ENCODE measurements at places on chromosomes 1 and 21. TPM values are rescaled to one million over a fixed set of nuclear protein-coding genes. Genes with fewer than 3 reads are reported as not detected.

Gene ANKRD65
- total RNA-seq = 2.0 TPM

Gene OR10J1
- not detected for total RNA-seq

Gene CD52
- not detected for total RNA-seq

Gene SYT14
- 0.99 TPM for total RNA-seq

Gene FCRL1
- total RNA-seq = not detected

Gene ADAMTS4
- total RNA-seq = 0.51 TPM

DNA sequence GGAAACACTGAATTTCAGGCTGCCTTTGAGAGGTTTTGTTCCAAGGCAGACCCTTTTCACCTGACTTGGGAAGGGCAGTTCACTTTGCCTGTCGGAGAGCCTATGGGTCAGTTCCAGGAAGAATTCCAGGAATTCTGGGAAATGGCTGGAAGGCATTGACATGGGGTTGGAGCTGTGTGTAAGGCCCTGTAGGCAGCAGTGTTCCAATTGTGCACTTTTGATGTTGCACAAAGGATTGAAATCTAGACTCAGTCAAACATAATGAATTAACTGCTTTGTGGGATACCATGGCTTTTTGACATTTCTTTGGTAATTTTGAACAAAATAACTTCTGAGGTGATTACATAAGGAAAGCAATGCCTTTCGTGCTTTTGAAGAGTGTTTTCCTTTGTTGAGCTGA, 184.6 kb downstream of the SDCCAG8 start:
- H3K27ac ChIP-seq = no peak overlapping the region

- no peak overlapping the region for H3K4me3 ChIP-seq
- no peaks in the 10 kb centered on the region for H3K4me1 ChIP-seq
- no peak for DNase-seq
- no peaks in the 10 kb centered on the region for H3K36me3 ChIP-seq
These were observed 26.7 kb upstream of the CTPS1 start for GRCh38 chr1:40952744-40953315.

DNA sequence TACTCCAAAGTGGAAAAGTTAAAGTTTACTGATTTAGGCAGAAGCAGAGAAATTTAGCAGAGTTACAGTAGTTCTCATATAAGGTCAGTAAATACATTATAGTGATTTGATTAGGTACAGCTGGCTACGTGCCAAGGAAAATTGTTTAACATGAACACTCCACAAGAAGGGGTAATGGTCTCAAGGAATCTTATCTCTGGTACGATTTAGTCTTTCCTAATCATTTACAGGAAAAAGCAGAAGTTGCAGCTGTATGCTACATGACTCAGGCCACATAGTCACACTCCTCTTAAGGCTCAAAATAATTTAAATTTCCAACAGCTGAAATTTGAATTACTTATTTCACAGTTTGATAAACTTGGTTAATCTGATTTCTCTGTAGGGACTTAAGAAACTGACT, 36.9 kb upstream of the OR2B11 start:
- H3K36me3 ChIP-seq = no peaks in the 10 kb centered on the region
- no peaks in the 10 kb centered on the region for H3K27me3 ChIP-seq
- DNase-seq = no peak

GRCh38 chr1:30904191-30904961, 4.2 kb downstream of the SDC3 start:
- H3K27me3 ChIP-seq = no peaks in the 10 kb centered on the region
- DNase-seq = no peak
- peaks cover 24% of the 10 kb centered on the region for H3K4me1 ChIP-seq
- H3K36me3 ChIP-seq = peaks cover 2% of the 10 kb centered on the region
- H3K27ac ChIP-seq = no peak overlapping the region

GRCh38 chr1:229693129-229693900, 67.3 kb downstream of the URB2 start:
- no peaks in the 10 kb centered on the region for H3K27me3 ChIP-seq
- H3K36me3 ChIP-seq = no peaks in the 10 kb centered on the region
- H3K4me1 ChIP-seq = no peaks in the 10 kb centered on the region
- H3K4me3 ChIP-seq = no peak overlapping the region
- DNase-seq = peak; percentile 10

GRCh38 chr1:223135176-223135942, 7.7 kb downstream of the TLR5 start:
- peaks cover 7% of the 10 kb centered on the region for H3K27me3 ChIP-seq
- DNase-seq = peak; percentile 83
- H3K27ac ChIP-seq = no peak overlapping the region
- no peaks in the 10 kb centered on the region for H3K36me3 ChIP-seq
- no peak overlapping the region for H3K4me3 ChIP-seq
- peaks cover 2% of the 10 kb centered on the region for H3K4me1 ChIP-seq
